ENCODE measurements at places on chromosomes 11 and 22.

DNA sequence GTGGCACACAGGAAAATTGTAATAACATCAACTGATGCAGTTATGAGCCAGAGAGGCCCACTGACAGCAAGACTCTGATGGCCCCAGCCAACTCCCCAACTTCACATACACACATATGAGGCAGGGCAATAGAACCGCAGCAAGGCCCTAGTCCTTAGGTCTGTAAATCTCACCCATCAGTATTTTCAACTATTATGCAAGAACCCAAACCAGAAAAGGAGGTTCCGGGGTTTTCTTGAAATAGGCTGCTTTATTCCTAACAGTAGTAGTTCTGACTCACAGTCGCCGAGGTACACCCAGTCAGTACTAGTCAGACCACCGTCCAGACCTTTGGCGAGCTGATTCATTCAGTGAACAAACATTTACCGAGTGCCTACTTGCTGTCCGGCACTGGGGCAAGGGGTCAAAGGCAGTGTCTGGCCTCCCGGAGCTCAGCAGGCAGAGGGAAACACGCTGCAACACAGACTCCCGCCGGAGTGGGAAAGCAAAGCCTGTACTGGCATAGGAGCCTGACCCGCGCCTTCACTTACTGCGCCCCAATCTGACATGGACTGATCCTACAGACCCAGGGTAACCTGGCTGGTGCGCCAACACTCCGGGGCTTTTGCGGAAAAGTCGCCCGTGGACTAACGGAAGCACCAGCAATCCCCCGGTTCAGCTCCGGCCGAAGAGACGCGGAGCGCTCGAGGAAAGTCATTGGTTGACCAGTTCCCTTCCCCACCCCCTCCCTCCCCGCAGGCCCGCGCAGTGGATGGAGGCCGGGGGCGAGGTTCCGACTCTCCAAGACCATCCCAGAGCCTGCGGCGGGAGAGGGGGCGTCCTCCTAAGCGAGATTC lies 1.3 kb downstream of the PLEKHA7 start:
- H3K27me3 ChIP-seq, result no peaks in the 10 kb centered on the region
- no peak for DNase-seq
- H3K27ac ChIP-seq, result peak overlapping the region; percentile 88
- H3K4me3 ChIP-seq, result peak overlapping the region; percentile 69
- H3K4me1 ChIP-seq, result peaks cover 7% of the 10 kb centered on the region

GRCh38 chr22:49788504-49788903 lies 39.2 kb downstream of the BRD1 start:
- peak overlapping the region; percentile 8 for H3K27ac ChIP-seq
- no peak overlapping the region for H3K4me3 ChIP-seq
- no peaks in the 10 kb centered on the region for H3K27me3 ChIP-seq

DNA sequence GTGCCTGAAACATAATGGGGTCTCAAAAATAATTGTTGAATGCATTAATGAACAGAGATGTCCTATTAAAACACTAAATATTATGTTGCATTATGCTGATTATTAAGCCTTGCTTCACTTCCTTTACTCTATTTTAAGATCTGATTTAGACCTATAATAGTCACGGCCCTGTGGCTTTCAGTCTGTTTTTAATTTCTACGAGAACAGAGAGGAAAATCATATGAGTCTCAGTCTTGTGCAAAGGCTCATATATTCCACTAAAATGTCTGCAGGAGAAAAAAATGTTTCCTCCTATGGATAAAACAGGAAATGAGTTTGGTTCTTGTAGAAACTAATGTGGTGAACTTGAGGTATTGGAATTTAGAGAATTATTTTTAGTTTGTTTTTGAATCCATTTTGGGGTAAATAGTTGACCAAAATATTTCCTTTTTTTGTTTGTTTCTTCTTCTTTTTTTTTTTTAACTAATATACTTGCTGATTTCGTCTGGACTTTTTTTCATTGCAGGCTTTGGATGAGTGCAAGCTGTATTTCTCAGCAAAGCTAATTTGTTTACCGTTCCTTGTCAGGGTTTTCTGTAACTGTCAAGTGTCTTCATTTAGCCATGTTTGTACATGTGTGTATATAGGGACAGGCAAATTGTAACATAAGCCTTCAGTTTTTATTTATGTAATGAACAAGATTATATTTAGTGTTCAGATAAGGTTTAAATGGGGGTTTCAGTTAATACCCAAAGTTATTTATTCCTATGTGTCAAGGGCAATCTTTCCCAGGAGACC lies 139.1 kb upstream of the DDI1 start:
- no peak overlapping the region for H3K27ac ChIP-seq
- no peaks in the 10 kb centered on the region for H3K27me3 ChIP-seq
- H3K4me3 ChIP-seq, result no peak overlapping the region
- no peaks in the 10 kb centered on the region for H3K36me3 ChIP-seq

GRCh38 chr22:41799486-41800347 lies 762 bp upstream of the CCDC134 start:
- H3K27me3 ChIP-seq, result no peaks in the 10 kb centered on the region
- peaks cover 33% of the 10 kb centered on the region for H3K4me1 ChIP-seq
- H3K36me3 ChIP-seq, result no peaks in the 10 kb centered on the region
- DNase-seq, result no peak
- peak overlapping the region; percentile 90 for H3K27ac ChIP-seq

DNA sequence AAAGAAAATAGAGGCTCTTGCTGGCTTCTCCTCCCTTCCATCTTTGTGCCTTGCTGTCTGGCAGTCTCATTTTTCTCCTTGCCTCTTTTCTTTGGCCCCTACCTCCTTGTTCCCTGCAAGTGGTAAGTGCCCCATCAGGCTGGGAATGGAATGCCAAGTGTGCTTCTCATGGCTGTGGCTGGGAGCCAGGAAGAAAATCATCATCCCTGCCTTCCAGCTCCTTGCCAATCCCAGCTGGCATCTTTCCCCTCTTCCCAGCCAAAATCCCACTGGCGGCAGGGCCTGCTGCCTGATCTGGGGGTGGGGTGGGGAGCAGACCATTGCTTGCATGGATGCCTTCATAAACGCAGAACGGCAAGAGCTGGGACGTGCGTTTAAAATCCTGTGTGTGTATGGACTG lies 27.0 kb upstream of the SLC25A18 start:
- no peaks in the 10 kb centered on the region for H3K27me3 ChIP-seq
- H3K4me3 ChIP-seq, result no peak overlapping the region
- no peaks in the 10 kb centered on the region for H3K4me1 ChIP-seq
- H3K36me3 ChIP-seq, result no peaks in the 10 kb centered on the region

All from esophagus squamous epithelium (tissue), 5 donors.